ENCODE measurements at places on chromosomes 16 and 17.

GRCh38 chr16:27214084-27214961 lies 11.0 kb downstream of the KDM8 start:
- no peak for DNase-seq

DNA sequence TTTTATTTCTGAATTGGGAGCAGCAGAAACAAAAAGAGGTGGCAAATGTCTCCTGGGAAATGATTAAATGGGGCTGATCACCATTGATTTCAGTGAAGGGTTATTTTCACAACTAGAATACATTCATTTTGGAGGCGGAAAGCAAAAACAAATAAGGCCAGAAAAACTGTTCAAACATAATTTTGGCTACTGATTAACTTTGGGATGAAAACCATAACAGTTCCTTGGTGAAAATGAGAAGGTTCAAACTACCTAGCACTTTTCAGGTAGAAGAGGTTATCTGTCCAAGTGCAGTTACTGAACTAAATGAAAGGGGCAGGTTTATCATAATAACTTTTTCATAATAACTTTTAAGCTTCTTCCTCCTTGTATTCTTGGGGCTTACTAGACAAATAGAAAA lies 718.5 kb downstream of the CDH11 start:
- DNase-seq, result no peak

- DNase-seq, result no peak
These were observed 3.0 kb upstream of the IL4R start for GRCh38 chr16:27310576-27311447.

DNA sequence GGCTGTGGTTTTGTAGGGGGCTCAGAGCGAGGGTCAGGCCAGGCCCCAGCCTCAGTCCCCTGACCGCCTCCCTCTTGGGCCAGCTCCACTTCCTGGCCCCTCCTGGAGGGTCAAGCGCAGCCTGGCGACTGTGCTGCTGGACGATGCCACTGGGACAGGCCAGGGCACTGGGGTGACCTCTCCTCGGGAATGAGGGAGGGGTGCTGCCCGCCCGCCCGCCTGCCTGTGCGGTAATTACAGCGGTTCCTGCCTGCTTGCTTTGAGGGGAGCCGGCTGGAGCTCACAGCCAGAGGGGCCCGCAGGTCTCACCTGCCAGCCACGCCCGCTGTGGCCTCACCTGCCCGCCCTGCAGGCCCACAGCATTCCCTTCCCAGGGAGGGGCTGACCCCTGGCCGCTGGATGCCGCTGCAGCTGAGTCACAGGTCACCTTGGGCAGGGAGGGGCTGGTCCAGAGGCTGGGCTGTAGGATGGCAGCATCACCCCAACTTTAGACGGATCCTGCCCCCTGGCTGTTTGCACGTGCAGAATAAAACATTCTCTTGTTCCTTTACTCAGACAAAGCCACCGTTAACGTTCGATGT lies 76.7 kb upstream of the CBX4 start:
- DNase-seq, result no peak

GRCh38 chr17:6755731-6756184 lies at the start of gene XAF1:
Gene XAF1 (plus strand): TSS chr17:6756046. CDS start chr17:6756079, 33 bp downstream.
- DNase-seq, result no peak

DNA sequence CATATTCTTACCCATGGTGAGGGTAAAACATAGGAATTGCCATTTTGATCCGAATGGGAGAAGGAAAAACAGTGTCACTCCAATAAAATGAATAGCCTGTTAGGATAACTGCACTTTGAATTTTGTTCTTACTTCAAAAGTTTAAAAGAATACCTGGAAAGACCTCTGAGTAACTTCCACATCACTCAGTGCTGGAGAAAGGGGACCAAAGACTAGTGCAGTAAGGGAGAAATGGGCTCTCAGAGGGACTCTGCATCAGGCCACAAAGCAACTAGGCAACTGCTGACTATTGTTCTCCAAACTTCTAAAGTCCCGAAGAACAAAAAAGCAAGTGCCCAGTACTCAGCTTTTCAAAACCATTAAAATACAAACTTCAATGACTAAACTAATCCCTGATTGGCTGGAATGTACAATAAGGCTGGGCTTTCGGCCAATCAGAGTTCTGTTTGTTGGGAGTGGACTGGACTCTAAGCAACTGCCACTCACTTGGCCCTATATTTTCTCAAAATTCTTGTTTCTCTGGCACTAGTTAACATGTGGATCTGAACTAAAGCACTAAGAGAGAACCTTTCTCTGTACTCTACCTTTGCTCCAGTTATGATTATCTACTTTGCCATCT lies 6.2 kb downstream of the DNAJC7 start:
- no peak for DNase-seq

- no peak for DNase-seq
These were observed 37.5 kb upstream of the PHB1 start for GRCh38 chr17:49452201-49452600.

DNA sequence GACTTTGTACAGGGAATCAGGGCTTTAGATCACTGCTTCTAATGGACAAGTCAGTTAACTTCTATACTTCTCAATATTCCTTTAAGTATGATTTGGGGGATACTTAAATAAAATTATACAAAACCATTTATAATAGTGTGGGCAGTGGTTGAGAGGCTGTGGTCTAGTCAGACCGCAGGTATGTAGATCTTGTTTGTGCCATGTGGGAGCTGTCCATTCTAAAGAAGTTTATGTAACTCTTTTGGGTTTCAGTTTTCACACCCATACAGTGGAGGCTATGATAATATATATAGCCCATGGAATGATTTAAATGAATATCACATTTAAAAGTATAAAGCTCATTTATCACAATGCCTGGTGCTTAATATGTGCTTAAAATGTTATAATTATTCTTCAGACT lies 654.3 kb upstream of the KIF2B start:
- no peak for DNase-seq

- DNase-seq, result no peak
These were observed 283.4 kb upstream of the IRX5 start for GRCh38 chr16:54647216-54647615.

DNA sequence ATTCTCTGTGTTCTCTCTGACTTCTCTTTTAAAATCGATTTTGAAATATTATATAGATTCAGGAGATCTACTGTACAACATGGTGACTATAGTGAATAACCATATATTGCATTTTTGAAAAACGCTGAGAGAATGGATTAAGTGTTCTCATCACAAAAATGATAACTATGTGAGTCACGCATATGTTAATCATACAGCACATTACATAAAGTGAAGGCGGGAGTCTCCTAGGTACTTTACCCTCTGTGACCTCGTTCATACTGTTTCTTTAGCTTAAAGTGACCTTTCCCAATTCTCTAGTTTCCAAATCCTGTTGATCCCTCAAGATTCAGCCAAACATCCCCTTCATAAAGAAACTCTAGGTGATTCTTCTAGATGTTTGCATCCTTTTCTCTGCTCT lies 3.1 kb upstream of the KRTAP3-2 start:
- DNase-seq, result no peak

- DNase-seq, result no peak
These were observed 259.8 kb downstream of the GRIN2A start for GRCh38 chr16:9922441-9922840.

GRCh38 chr17:44757045-44757917 lies 1.5 kb upstream of the ADAM11 start:
- no peak for DNase-seq

DNA sequence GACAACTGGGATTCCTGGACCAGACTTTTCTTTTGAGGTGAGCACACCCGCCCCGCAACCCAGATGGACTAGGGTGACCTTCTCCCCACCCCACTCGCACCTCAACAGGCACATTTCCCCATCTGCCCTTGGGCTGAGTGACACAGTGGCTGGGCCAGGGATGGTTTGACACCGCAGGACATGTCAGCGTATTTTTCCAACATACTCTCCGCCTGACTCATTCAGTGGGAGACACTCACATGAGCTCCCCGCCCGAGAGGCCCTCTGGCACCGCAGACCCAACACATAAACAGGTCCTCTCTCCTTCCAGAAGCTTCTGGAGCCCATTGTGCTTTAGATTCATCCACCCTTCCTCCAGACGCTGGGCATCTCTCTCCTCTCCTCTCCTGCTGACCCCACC lies 69.4 kb downstream of the ZDHHC7 start:
- no peak for DNase-seq

DNA sequence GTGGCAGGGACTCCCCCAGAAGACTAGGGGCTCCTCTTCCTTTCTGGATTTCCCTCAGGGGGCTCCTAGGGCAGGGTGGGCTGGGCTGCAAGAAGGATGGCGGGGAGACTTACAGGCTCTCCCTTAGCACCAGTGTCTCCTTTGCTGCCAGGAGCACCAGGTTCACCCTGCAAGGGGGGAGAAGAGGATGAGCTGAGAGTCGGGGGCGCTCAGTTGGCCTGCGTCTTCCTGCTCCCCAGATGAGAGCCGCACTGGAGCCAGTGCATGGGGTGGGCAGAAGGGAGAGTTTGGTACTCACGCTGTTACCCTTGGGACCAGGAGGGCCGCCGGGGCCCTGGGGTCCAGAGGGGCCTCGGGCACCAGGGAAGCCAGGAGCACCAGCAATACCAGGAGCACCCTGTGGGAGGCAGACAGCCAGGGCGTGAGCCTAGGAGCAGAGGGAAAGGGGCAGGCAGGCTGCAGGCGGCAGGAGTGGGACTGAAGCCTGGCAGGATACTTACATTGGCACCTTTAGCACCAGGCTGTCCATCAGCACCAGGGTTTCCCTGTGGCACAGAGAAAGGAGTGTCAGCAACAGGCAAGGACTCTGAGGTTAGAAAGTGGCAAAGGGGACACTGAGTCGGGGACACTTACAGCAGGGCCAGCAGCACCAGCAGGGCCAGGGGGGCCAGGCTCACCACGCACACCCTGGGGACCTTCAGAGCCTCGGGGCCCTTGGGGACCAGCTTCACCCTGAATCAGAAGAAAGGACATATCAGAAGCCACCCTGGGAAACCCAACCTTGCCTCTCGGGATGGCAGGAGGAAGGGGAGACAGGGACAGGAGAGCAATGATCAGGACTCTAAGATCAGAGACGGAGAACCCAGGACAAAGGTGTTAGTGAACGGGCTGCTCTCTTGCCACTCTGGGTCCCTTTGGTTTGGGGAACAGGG lies 6.2 kb downstream of the COL1A1 start:
- DNase-seq, result no peak

DNA sequence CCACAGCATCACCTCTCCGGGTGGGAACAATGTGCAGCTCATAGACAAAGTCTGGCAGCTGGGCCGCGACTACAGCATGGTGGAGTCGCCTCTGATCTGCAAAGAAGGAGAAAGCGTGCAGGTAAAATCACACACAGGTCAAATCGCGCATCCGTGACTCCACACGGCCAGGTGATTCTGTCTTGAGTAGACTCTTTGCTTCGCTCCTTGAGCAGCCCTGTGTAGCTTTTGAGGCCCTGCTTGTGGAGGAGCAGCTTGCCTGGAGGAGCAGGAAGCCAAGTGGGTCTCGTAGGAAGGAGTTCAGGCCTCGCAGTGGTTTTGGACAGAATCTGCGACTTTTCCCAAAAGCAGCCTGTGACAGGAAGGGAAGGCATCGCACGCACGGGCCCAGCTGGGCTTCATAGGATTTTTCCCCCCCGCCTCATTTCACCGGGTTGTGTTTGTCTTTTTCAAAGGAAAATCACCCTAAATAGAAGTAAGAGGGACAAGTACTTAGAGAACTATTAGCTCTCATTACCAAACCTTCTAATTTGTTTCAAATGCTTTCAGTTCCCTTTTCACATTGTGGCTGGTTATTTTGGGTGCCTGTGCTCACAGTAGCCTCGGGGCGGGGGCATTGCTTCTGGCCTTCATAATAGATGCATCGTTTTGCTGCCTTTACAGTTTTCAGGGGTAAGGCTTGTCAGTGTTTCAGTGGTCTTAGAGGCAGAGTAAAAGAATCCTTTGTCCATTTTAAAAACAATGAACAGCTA lies 71.5 kb downstream of the SEC14L1 start:
- DNase-seq, result no peak

DNA sequence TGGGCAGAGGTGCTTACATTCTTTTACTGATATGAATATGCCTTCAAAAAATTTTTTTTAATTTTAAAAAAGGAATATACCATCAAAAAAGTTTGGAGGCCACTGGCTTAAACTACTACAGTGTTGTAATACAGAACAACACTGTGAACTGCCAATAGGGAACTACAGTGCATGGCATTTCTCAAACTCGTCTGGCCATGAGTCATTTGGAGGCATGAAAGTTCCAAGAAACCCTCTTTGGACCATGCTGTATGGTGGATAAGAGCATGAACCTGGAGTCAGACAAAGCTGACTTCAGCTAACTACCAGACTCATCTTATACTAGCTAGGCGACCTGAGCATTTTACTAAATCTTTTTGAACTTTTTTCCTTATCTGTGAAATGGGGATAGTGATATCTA lies 9.2 kb upstream of the NF1 start:
- DNase-seq, result no peak

DNA sequence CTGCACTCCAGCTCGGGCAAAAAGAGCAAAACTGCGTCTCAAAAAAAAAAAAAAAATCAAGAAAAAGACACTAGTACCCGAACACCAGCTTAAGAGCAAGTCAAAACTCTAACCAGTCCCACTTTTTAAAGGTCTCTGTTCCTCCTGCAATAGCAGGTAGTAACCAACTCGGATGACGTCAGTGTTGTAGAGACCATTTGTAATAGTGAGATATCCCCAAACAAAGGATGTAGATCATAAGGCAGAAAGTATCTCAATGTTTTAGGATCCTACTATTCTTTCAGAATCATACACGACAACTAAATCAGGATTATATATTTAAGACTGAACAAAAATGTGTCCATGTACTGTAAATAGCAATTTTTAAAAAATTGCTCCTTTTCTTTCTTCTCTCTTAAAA lies 2.4 kb downstream of the JPT1 start:
- DNase-seq, result no peak

- DNase-seq, result no peak
These were observed 8.1 kb upstream of the CACNG5 start for GRCh38 chr17:66826856-66827255.

- peak; percentile 24 for DNase-seq
These were observed 24.3 kb upstream of the KRT20 start for GRCh38 chr17:40909351-40909750.

GRCh38 chr17:65374966-65375365 lies 186.5 kb downstream of the AXIN2 start:
- DNase-seq, result no peak

DNA sequence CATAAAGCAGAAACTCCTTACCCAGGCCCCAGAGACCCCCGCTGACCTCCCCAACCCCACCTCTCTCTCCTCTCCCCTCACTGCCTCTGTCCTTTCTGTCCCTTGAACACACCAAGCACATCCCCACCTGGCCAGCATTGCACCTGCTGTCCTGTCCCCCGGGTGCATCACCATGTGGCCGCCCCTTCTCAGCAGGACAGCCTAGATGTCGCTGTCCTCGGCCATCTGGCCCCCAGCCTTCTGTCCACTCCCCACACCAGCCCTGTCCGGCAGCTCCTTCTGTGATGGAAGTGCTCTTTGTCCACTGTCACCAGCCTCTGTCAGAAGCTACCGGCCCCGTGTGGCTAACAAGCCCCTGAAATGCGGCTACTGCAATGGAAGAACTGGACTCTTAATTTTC lies 12.3 kb upstream of the MPRIP start:
- no peak for DNase-seq

All from T-helper 22 cell (primary cell).